ENCODE measurements at places on chromosomes 6 and 20. TPM values are rescaled to one million over a fixed set of nuclear protein-coding genes. Genes with fewer than 3 reads are reported as not detected.
A peak's percentile ranks its signal among the peaks of the same experiment; 100 is the strongest.

DNA sequence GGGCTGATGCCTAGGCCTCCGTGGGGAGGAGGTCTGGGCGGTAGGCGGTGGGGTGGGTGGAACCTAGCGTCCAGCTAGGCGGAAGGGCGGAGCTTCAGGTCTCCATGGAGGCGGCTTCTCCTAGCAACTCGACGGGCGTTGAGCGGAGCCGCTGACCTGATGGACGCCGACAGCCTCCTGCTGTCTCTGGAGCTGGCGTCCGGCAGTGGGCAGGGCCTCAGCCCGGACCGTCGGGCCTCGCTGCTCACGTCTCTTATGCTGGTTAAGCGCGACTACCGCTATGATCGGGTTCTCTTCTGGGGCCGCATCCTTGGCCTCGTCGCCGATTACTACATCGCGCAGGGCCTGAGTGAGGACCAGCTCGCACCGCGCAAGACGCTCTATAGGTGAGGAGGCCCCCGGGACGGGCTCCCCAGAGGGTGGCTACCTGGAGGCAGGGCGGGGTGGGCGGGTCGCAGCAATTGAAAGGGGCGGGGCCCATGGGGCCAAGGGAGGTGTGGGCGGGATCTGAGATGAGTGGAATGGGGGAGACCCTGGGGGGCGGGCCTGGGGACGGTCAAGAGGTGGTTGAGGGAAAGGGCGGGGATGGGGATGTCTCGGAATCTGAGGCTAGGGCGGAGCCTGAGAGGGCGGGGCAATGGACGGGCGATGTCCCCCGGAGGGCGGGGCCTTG, at the start of gene RSPH9:
RSPH9 (plus strand) TSS at position 97 of the 673 bp plus-strand sequence; CDS start at position 160, 63 bp downstream.
- peak; percentile 97 for DNase-seq
- H3K4me3 ChIP-seq: peak within 1 kb of the TSS; percentile 58
- peaks cover 10% of the 10 kb centered on the region for H3K36me3 ChIP-seq
- peaks cover 5% of the 10 kb centered on the region for H3K4me1 ChIP-seq
- H3K27ac ChIP-seq: peak within 1 kb of the TSS; percentile 40

DNA sequence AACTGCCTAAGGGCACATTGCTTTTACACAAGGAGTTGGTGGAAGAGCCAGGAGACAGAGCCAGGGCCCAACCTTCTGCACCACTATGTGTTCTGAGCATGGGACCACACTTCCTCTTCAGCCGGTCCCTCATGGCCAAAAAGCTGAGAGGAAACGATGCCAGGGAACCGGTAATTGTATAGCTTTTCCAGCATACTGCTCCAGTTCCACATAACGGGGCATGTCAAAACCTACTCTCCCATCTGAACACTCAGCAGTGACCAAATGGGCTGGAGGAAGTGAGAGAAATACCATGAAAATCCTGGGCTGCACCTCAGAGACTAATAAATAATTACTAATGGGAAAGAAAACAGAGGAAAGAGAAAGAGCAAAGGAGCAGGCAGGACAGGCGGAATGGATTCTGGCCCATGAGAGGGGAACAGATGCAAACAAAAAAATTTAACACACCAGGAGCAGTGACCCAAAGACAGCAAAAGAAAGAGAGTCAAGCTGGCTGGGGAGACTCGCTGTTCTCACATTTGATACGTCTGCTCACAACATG, 52.0 kb upstream of the BMP2 start:
- no peaks in the 10 kb centered on the region for H3K36me3 ChIP-seq
- H3K4me1 ChIP-seq: no peaks in the 10 kb centered on the region
- H3K27ac ChIP-seq: no peak overlapping the region
- H3K27me3 ChIP-seq: no peaks in the 10 kb centered on the region
- no peak overlapping the region for H3K4me3 ChIP-seq

DNA sequence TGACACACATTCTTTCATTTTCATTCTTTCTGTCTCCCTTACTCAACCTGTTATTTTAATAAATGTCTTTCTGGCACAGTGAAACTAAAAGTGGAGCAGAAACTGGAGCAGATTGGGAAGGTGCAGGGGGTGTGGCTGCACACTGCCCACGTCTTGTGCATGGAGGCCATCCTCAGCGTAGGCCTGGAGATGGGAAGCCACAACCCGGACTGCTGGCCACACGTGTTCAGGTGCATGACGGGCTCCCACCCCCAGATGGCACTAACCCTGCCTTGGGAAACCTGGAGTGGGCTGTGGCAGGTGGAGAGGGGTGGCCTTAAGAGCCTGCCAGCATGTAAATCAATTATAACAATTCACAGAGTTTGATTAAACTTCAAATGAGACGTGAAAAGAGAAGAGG, 71.4 kb upstream of the PBOV1 start:
- H3K4me1 ChIP-seq: peaks cover 7% of the 10 kb centered on the region
- H3K4me3 ChIP-seq: no peak overlapping the region
- H3K27ac ChIP-seq: no peak overlapping the region
- H3K27me3 ChIP-seq: no peaks in the 10 kb centered on the region
- H3K36me3 ChIP-seq: no peaks in the 10 kb centered on the region

Gene CRISP3
- total RNA-seq: not detected

Gene OPRM1
- not detected for total RNA-seq

All from neural progenitor cell (in vitro differentiated cells).